ENCODE measurements at places on chromosomes 11 and 22.
A peak's percentile ranks its signal among the peaks of the same experiment; 100 is the strongest.

- no peak for DNase-seq
Observed at GRCh38 chr11:34161812-34162492, 56.5 kb downstream of the NAT10 start.

DNA sequence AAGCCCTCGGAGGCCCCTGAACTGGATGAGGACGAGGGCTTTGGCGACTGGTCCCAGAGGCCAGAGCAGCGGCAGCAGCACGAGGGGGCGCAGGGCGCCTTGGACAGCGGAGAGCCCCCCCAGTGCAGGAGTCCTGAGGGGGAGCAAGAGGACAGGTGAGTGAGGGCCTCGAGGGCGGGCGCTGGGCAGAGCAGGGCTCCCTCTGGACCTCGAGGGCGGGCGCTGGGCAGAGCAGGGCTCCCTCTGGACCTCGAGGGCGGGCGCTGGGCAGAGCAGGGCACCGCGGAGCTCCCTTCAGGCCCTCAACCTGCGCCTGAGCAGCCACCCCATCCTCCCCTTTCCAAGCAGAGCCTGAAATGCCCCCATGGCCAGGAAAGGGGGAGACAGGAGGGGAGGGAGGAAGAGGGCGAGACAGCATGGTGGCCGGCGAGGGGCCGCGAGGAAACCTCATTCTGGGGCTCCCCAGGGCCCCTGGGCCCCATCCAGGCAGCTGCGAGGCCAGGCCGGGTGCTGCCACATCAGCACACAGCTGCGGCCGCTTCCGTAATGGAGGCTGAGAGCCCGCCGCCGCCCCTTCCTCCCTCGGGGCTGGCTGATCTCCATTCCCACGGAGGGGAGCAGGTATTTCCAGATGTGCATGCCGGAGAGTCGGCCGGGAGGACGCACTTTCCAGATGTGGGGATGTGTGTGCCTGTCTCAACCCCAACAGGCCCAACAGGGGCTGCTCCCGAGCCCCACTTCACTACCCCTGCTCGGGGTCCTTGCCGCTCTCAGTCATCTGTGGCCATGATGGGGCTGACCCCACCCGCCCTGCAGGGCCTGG, 10.0 kb downstream of the PRR33 start:
- no peak for DNase-seq

DNA sequence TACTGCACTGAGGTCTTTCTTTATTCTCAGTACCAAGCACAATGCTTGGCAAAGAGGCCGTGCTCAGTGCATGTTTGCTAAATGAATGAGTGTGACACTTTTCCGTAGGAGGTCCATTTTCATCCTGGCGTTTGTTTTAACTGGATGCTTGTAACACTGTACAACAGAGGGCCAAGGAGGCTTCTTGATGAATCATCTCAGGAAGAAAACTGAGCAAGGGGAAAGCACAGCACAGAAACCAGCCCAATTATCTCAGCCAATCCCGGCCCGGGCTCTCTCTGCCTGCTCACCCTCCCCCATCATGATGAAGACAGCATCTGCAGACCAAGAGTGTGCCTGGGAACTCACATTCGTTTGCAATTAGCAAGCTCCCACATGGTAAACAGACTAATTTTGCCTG, 570.3 kb downstream of the OPCML start:
- DNase-seq: no peak

DNA sequence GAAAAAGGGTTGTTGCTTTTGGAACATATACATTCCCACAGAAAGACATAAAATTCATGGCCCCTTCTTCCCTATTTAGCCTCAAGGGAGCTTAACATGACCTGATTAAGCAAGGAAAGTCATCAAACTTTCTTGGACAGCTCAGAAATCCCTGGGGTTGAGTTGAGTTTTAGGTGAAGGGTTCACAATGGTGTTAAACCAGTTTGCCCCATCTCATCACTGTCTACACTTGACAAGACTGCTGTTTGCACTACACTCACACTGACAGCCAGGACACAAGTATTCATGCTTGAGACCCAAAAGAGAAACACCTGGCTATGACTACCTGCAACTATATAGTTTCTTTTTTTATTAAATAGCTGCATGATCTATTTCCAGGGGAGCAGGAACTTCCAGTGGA, 209.8 kb upstream of the TMEM45B start:
- no peak for DNase-seq

- no peak for DNase-seq
Observed at GRCh38 chr22:29083933-29084591, 11.2 kb downstream of the KREMEN1 start.

DNA sequence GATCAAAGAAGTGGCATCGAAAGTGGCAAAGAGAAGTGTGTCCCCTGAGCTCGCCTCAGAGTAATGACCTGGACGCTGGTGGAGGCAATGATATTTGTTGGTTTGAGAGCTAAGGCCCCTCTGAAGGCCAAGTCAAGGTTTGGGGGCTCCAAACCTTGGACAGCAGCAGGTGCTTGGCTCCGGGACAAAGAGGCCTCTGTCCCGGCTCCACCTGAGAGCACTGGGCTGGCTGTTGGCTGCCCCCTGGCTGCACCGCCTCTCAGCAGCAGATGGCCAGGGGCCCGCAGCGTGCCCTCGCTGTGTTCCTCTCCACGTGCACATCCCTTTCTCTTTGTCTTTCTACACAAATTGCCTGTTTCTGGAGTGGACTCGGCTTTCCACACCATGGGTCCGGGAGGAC, 301.3 kb downstream of the NTM start:
- DNase-seq: no peak

GRCh38 chr11:120141113-120141767, 3.3 kb upstream of the TRIM29 start:
- no peak for DNase-seq

GRCh38 chr11:117426297-117426685, 98.6 kb downstream of the CEP164 start:
- DNase-seq: no peak

DNA sequence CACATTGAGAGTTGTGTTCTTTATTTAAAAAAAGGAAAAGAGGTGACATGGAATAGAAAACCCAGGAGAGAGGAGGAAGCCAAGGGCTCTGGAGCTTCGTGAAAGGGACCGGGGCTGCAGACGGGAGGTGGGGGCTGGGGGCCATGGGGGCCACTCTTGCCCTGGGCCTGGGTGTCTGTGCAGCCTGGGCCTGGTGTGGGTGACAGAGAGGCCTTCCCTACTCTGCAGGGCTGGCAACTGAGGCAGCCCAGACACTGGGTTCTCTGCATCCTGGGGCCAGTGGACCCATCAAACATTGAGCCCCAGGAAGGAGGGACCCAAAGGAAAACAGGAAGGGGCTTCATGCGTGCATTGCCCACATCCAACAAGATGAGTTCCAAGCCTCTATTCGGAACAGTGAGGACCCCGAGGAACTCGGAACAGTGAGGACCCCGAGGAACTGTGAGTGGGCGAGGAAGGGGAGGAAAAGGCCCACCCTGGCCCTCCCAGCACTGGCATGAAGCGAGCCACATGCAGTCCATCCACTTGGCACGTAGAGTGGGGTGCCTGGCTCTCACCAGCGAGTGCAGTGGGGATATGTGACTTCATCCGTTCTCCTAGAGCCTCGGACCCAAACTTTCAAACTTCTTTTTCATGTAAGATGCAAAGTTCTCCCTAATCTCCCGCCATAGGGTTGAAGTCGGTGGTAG, 1121.6 kb downstream of the BRD1 start:
- no peak for DNase-seq

GRCh38 chr22:37983860-37984791, at the start of gene SOX10:
TSS of gene SOX10 (minus strand) at chr22:37984555. CDS start at chr22:37983784, 771 bp downstream.
- DNase-seq: no peak

DNA sequence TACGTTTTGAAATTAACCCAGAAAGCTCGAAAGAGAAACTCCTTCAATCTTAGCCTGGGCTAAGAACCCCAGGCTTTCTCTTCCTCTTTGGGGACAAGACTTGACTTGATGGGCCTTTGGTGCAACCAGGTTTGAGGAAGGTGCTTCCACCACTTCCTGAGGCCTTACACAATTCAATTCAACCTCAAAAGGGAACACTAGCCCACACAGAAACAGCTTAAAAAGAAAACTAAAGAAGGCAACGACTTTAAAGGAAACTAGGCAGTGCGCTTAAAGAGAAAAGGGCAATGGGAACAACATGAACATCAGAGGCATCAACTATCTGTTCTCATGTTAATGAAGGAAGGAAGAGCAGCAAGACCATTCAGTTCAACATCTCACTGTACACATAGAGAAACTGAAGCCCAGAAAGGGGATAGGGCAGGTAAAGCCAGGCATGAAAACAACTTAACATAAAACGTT, 24.8 kb downstream of the PAK1 start:
- no peak for DNase-seq

DNA sequence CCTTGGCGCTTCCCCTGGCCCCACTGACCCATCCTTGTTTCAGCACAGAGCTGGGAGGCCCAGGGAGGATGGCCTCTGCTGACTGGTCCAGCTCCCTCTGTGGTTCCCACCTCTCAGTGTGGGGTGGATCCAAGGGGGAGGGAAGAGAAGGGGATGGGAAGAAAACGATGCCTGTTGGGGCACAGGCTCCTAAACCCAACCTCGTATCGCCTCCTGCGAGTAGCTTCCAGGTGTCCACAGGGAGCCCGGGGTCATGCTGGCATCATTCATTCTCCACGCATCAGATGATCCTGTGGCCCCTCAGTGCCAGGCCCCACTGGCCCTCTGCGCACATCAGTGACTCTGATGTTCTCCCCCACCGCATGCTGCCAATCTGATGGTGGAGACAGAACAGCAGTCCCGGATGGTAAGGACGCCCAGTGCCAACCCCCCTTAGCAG, 5.1 kb downstream of the MYEOV start:
- no peak for DNase-seq

- no peak for DNase-seq
Observed at GRCh38 chr22:41909310-41910049, 5.4 kb downstream of the SHISA8 start.

DNA sequence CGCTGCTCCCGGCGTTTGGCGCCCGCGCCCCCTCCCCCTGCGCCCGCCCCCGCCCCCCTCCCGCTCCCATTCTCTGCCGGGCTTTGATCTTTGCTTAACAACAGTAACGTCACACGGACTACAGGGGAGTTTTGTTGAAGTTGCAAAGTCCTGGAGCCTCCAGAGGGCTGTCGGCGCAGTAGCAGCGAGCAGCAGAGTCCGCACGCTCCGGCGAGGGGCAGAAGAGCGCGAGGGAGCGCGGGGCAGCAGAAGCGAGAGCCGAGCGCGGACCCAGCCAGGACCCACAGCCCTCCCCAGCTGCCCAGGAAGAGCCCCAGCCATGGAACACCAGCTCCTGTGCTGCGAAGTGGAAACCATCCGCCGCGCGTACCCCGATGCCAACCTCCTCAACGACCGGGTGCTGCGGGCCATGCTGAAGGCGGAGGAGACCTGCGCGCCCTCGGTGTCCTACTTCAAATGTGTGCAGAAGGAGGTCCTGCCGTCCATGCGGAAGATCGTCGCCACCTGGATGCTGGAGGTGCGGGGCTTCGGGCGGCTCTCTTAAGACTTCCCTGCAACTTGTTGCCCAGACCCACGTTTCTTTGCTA, at the start of gene CCND1:
Gene CCND1, plus strand, starts transcription at position 162 of the 587 bp plus-strand sequence. Its CDS starts 158 bp downstream, at position 320.
- DNase-seq: peak; percentile 87

- DNase-seq: no peak
Observed at GRCh38 chr11:94871491-94872185, 101.7 kb downstream of the CWC15 start.

DNA sequence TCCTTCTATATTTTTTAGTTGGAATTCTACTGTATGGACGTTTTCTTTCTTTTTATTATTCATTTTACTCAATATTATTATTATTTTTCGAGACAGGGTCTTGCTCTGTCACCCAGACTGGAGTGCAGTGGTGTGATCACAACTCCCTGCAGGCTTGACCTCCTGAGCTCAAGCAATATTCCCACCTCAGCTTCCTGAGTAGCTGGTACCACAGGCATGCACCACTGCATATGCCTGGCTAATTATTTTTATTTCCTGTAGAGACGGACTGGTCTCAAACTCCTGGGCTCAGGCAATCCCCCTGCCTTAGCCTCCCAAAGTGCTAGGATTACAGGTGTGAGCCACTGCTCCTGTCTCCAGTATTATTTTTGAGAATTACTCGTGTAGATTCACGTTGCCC, 34.0 kb upstream of the CCDC134 start:
- DNase-seq: no peak

- DNase-seq: no peak
Observed at GRCh38 chr11:133219543-133219942, 312.8 kb downstream of the OPCML start.

GRCh38 chr11:70077411-70078094, 564 bp upstream of the ANO1 start:
- no peak for DNase-seq

- no peak for DNase-seq
Observed at GRCh38 chr11:64879244-64879900, 951 bp upstream of the EHD1 start.

GRCh38 chr11:64926689-64927088, 2.2 kb downstream of the PPP2R5B start:
- no peak for DNase-seq

DNA sequence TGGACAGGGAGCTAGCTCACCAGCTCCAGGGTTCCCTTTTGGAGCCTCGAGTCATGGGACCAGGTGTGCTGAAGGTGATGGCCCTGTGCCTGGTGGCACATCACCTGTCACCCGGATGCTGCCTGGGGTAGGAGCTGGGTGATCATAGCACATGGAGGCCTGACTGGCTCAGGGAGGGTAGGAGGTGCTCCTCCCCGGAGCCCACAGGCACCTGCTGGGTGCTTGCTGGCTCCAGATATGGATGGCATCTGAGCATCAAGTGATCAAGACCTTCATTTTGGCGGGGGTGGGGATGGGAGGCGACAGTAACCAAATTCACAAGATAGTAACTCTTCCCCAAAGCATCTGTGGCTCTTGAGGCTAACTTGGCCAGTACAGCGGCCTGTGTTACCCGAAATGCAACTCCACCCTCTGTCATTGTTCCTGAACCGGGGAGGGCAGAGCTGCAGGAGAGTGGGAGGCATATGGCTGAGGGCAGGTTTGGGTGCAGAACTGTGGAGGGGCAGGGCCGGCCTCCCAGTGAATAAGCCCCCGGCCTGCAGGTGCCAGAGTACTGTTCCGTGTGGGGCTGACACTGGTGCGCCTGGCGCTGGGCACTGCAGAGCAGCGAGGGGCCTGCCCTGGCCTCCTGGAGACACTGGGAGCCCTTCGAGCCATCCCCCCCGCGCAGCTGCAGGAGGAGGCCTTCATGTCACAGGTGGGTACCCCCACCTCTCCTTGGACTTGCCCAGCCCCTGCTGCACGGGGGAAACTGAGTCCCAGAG, 4.7 kb downstream of the TBC1D10C start:
- DNase-seq: no peak

DNA sequence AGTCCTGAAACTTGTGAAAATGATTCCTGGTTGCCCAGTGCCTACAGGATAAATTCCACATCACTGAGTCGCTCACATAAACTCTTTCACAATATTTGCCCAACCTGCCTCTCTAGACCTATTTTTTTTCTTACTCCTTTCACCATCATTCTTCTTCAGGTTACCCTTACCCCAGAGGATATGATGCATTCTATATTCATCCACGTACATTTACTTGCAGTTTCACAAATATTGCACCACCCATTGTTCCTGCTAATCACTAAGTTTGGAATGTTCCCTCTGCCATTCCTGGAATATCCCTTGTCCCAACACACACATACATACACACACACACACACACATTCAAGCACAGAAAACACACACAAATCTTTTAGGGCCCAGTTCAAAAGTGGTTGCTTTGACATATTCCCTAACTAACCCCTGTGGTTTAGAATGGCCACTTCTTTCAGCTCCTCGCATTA, 379.5 kb downstream of the ETS1 start:
- peak; percentile 95 for DNase-seq
